Fibroblast of skin of scalp (primary cell): ENCODE measurements at places on chromosomes 1 and 21.

DNA sequence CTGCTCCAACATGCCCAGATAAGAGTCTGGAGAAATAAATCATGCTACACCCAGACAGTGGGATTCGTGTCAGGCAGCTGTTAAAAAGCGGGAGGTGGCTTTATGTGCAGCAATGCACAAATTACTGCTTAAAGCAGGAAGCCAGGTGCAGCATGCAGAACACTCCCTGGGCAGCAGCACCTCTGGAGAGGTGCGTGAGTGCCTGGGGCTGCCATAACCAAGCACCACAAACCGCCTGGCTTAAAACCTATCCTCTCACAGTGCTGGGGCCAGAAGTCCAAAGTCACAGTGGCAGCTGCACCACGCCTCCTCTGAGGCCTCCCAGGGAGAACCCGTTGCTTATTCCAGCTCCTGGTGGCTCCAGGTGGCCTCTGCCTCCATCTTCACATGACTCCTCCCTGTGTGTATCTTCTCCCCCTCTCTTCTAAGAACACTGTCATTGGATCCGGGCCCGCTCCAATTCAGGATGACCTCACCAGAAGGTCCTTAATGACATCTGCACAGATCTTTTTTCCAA is 115.6 kb downstream of the SIK1 start:
- DNase-seq, result no peak

DNA sequence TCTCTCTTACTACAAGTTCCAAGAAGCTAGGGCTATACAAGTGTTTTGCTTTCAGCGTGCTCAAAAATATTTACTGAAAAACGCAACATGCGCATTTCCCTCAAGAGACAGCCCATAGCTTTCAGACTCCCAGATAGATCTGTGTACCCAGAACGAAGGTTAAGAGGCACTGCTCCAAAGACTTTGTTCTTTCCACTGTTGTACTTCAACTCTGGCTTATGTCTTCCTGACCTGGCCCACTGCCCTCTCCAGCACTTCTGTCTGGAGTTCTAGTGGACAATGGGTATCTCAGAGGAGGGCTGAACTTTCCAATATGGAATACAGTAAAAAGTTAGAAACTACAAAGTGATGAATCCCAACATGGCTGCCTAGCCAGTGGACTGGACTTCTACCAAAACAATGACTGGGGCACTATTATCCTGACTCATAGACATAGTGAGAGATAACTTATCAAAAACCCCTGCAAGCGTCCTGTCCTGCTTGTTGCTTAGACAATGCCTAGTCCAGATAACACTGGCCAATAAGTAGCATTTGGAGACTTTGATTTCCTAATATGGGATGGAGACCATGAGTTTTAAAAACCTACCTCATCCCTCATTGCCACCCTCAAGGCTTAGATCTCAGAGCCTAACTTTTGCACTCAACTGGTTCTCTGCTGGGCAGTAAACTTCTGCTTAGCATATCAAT is 8.8 kb upstream of the ADAR start:
- DNase-seq, result peak; percentile 13

GRCh38 chr1:46171351-46171750 is 3.5 kb upstream of the TSPAN1 start:
- no peak for DNase-seq

GRCh38 chr21:27450216-27450615 is 483.3 kb upstream of the ADAMTS5 start:
- DNase-seq, result no peak

GRCh38 chr1:203273206-203273868 is 32.0 kb upstream of the BTG2 start:
- DNase-seq, result peak; percentile 71

- DNase-seq, result peak; percentile 29
Measured at GRCh38 chr1:98289311-98289710, 368.5 kb upstream of the DPYD start.

DNA sequence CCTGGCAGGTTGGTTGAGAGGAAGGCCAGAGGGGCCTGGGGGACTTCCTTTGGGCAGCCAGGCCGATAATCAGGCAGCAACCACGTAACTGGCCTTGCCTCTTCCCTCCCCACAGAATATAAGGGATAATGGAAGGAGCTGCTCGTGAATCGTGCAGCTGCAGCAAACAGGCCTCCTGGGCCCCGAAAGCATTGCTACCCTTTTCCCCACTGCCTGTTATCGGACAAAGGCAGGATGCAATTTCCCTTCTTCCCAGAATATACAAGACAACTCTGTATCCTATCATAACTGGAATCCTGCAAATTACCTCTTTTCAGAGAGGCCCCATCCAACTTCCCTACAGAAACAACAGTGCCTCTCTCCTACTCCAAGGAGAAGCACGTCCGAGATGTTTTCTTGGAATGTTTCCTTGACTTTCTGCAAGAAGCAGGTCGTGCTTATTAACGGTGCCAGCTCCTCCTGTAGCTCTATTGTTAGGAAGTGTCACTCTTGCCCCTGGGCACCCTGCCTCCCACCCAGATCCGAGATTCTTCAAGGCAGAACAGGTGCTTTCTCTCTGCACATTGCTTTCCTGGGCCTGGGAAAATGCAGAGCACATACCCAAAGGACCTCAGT is 106.0 kb upstream of the TIAM1 start:
- DNase-seq, result no peak

DNA sequence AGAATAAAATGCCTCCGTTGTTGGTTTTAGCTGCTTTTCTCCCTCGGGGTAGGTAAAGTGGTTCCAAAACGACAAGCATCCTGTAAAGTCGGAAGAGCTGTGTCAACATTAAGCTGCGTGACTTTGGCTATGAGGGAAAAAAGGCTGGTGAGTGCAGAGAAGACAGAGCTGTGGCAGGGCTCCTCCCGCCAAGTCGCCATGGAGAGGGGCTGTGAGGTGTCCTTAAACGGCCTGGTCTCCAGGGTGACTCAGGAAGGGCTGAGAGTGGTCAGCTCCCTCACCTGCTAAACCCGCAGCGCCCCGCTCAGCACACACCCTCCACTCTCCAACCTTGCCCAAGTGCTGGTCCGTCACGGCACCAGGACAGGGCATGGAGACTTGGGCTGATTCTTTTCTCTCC is 91.6 kb upstream of the SAMD11 start:
- no peak for DNase-seq

DNA sequence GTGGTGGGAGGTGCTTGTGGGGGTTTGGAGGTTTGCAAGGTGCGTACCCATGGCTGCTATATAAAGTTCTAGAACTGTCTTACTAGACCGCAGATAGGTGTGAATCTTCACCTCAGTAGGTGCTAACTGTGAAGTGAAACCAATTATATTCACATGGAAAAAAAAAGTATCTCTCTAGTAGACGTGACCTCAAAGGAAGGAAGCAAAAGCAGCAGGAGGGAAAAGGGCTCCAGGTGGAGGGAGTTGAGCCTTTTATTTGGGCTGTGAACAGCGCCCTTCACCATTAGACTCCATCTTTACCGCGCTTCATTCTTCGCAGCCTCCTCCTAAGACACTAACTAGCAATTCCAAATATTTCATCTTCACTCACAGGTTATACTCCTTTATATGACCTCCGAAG is 129.8 kb downstream of the TBX19 start:
- DNase-seq, result no peak

GRCh38 chr1:243465081-243465480 is 209.2 kb downstream of the SDCCAG8 start:
- DNase-seq, result no peak

DNA sequence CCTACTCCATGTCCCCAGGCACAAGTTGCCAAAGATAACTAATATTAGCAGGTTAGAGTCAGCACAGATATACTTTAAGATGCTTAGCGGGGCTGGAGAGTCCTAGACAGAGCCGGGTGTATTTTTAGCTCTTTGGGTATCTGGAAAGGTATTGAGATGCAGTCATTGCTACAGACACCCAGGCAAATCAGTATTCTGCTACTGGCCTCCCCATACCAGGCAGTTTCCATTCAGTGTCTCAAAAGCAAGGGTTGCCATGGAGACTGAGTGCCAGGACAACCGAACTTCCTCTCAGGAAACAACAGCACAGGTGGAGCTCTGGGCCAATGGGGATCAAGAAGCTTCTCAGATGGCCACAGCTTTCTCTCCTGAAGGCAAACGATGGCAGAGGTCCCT is 45.3 kb downstream of the KCNC4 start:
- no peak for DNase-seq

- DNase-seq, result no peak
Measured at GRCh38 chr1:143680304-143680703, 291.5 kb downstream of the FAM72C start.

DNA sequence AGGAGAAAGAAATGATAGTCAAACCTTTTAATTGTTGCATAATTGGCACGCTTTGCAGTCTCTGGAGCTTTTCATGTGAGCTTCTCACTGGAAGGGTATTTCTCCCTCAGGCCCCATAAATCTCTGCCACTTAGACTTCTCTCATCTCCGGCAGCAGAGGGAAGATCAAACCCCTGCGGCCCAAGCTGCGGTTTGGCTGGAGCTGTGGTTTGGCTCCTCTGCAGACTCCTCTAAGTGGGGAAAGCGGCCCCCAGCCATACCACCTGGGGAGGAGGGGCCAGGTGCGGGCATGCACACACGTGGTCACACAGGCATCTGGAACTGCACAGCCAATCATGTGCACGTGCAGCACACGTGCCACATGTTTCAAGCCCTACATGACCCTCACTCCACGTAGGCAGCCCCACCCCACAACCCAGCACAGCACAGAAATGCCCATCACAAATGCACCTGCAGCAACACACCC is 58.3 kb downstream of the UBE2T start:
- DNase-seq, result peak; percentile 90

- DNase-seq, result no peak
Measured at GRCh38 chr21:42298657-42299056, 16.6 kb downstream of the TFF3 start.

GRCh38 chr1:55329091-55329490 is 113.9 kb upstream of the USP24 start:
- no peak for DNase-seq

DNA sequence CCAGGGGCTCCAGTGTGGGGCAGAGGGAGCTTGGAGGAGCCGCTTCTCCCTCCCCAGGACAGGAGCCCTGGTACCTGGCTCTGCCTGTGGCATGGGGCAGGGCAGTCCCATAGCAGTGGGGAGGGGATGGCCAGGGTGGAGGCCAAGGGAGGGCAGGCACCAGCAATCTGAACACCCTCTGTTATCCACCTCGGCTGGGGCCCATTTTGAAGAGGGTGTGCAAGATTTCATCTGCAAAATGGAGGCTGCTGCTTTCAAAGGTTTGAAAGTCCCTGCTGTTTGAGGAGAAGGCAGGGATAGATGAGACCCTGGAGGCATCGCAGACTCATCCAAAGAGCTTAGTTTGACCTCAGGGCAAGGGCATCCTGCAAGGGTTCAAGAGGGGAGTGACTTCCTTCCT is 15.2 kb upstream of the TMPRSS2 start:
- DNase-seq, result no peak

- no peak for DNase-seq
Measured at GRCh38 chr1:46719689-46720088, 775 bp upstream of the EFCAB14 start.

GRCh38 chr1:22038036-22038435 is 14.5 kb upstream of the CDC42 start:
- no peak for DNase-seq

GRCh38 chr1:50419907-50420677 is 3.2 kb downstream of the DMRTA2 start:
- DNase-seq, result no peak

- no peak for DNase-seq
Measured at GRCh38 chr1:24540051-24540905, 15.6 kb upstream of the NCMAP start.
